Stimulated activated CD8-positive, alpha-beta memory T cell treated with anti-CD3 and anti-CD28 coated beads, Interleukin-7, amount 100 ng/mL, for 48 hours (primary cell): ENCODE measurements at places on chromosomes 13 and 19.

DNA sequence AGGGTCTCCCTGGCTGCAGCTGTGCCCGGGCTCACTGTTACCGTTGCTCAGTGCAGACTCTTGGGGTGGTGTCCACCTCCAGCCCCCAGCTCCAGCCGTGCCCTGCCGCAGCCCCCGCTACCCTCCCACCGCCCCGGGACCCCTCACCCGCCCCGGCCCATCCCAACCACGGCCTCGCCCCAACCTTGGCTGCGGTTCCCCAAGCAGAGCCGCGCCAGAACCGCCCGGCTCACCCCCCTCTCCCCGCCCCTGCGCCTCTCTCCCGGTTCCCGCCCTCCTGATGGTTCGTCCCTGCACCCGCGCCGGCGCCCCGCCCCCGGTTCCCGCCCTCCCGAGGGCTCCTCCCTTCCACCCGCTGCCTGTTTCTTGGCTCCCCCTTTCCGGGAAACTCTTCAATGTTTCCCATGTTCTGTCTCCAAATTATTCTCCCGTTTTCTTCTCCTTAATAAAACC, 40.3 kb downstream of the ANKRD10 start:
- peak; percentile 34 for DNase-seq

DNA sequence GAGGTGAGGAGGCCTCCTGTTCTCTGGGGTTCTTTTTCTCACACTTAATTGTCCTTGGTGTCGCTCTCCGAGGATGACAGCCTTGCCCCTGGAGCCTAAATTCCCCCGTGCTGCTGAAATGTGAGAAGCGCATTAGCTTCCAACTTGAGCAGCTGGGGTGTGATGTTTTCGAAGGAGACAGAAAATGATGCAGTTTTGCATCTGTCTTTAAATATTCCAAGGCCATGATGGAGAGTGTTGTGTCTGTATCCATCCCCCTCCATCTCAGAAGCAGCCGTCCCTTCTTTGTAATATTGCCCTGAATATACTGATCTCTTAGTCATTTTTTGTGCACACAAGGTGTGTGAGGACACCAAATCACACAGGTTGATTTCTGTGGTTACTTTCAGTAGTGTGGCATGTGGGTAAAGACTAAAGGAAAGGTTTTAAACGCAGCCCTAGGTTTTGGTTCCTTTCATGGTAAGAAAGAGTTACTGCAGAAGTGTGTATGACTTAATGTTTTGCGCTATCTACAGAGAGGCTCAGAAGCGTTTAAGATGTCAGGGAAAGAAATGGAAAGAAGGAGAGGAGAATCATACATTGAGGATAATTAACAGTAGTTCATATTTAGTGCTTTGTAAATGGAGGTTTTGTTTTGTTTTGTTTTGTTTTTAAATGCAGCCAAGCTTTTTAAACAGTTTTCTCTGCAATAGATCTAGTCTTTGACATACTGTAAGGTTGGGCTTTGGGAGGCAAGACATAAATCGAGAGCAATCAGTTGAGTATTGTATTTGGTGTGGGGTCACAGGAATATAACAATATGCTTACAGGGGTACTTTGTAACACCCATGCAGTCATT, 1.6 kb downstream of the NBEA start:
- no peak for DNase-seq

- DNase-seq: peak; percentile 73
Measured at GRCh38 chr13:101258071-101258470, 158.2 kb downstream of the NALCN start.

DNA sequence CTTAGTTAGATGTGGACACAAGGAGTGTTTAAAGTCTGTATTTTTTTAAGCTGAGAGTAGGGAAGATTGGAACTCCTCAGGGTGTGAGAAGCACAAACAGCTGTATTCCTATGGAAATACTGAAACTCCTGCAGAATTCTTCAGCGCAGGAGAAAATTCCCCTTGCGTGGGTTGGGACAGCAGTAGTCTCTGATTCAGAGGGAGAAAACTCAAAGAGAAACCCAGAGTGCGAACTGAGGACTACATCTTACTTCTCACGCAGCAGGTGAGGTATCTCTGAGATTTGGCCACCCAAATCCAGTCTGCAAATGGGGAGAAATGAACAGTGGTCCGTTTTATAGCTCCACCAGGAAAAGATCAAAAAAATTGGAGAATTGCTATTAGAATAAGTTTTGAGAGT, 60.9 kb downstream of the FRY start:
- no peak for DNase-seq

GRCh38 chr19:13797870-13798269, 2.6 kb downstream of the ZSWIM4 start:
- no peak for DNase-seq

GRCh38 chr13:112754281-112755025, 64.6 kb downstream of the ATP11A start:
- DNase-seq: no peak

- no peak for DNase-seq
Measured at GRCh38 chr13:93104270-93104669, 122.3 kb upstream of the GPC6 start.

- DNase-seq: peak; percentile 14
Measured at GRCh38 chr19:51131780-51132680, 7.3 kb downstream of the SIGLEC9 start.

DNA sequence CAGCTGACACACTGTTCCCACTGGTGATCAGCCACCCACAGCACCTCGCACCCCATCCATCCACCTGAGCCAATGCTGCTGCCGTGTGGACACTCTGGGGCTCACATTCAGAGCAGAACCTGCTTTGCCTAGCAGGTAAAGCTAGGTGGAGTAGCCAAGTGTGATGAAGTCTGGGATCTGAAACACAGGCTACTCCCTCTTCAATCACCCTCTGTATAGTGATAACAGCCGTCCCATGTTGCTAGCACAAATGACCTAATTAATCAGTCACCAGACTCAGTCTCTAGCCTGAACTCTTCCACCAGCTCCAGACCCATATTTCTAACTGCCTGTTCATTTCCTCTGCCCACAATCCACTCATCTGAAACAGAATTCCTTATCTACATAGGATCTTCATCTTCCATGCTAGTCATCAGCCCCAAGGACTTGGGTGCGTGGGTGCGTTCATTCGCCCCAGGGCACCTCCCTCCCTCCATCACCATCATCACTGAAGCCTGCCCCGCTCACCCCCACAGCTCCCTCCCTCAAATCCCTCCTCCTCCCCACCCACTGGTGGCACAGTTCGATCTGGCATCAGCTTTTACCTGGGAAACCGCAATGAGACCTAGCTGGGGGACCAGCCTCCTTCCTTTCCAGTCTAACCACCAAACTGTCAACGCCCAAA, 19.8 kb downstream of the STK24 start:
- no peak for DNase-seq

DNA sequence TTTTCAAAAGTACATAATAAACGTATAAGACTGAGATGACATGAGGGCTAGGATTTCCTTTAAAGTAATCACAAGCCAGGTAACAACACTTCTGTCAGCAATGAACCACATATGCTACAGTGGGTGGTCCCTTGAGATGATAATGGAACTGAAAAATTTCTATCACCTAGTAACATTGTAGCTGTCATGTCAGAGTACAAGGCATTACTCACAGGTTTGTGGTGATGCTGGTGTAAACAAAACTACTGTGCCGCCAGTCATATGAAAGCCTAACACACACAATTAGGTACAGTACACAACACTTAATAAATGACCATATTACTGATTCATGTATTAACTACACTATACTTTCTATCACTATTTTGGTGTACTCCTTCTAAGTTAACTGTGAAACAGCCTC, 36.8 kb downstream of the MIPEP start:
- DNase-seq: no peak

DNA sequence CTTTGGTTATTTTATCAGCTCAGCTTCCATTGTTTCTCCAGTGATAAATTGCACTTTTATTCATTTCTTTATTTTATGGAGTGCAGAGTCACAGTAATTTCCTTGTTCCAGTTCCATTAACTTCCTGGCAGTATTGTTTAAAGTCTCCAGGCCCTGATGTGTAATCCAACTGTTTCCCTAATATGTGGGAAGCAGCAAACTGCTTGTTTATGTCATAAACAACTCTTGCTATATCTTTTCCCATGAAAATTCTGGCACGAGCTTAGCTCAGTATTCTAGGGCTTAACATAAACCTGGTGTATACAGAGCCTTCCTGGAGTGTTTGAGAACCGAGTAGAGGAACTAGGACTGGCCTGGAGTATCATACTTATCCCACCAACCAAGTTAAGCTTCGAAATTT, 83.5 kb upstream of the ARGLU1 start:
- DNase-seq: no peak

DNA sequence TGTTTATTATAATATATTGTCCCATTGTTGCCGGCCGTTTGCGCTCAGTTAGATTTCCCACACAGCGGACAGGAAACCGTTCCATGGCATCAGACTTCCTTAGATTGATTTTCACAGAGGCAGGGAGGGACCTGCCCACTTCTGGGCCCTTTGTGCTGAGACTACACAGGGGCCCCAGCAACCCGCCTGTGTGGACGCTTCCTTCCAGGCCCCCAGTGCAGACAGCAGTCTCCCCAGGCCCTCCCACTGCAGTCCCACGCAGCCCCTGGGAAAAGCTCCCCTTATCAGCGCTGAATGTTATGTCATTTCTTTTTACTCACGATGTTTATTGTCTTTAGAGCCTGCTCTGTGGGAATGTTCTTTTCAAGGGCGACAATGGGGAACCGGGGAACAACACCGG, 351.7 kb upstream of the ARGLU1 start:
- no peak for DNase-seq
